Stimulated activated CD8-positive, alpha-beta memory T cell treated with anti-CD3 and anti-CD28 coated beads, Interleukin-15, amount 100 ng/mL, for 4 hours (primary cell): ENCODE measurements at places on chromosomes 7 and 10.

- no peak for DNase-seq
Observed at GRCh38 chr7:149027611-149028345, 527 bp downstream of the PDIA4 start.

DNA sequence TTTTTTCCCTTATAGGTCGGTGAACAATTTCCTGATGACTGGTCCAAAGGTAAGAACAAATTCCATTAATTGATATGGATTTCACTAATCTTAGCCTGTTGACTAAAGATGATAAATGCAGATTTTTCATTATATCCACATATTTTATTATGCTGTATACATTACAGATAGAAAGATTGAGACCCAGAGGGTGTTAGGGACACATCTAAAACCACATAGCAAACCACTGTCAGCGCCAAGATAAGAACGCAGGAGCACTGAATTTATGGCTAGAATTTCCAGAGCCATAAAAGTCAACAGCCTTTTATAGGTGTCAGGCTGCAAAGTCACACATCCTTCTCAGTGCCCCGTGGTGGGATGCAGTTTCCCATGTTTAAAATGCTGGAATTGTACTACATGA lies 16.2 kb downstream of the WNT8B start:
- no peak for DNase-seq

DNA sequence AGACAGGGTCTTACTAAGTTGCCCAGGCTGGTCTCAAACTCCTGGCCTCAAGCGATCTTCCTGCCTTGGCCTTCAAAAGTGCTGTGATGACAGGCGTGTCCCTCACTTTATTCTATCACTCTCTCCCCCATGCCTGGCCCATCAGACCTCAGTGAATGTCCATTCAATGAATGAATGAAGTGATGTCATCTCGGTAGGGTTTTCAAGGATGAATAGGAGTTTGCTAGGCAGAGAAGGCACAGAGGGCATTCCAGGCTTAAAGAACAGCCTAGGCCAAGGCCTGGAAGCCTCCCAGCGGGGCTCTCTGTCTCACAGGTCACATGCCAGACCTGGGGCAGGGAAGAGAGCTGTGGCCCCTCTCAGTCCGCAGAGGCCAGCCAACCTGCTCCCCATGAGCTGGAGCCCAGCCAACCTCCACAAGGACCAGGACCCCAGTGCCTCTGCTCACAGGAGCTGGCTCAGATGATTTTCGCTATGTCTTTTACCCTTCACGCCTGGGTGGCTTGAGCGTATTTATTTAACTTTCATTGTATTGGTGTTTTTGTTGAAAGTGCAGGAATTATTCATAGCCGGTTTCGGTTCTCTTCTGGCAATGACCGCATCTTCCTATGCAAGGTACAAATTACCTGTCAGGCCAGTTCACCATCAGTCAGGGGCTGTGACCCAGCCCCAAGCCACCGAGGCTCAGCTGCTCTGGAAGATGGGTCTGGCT lies 11.8 kb upstream of the TNRC18 start:
- no peak for DNase-seq

GRCh38 chr7:3028071-3028757 lies 15.5 kb downstream of the CARD11 start:
- peak; percentile 20 for DNase-seq

DNA sequence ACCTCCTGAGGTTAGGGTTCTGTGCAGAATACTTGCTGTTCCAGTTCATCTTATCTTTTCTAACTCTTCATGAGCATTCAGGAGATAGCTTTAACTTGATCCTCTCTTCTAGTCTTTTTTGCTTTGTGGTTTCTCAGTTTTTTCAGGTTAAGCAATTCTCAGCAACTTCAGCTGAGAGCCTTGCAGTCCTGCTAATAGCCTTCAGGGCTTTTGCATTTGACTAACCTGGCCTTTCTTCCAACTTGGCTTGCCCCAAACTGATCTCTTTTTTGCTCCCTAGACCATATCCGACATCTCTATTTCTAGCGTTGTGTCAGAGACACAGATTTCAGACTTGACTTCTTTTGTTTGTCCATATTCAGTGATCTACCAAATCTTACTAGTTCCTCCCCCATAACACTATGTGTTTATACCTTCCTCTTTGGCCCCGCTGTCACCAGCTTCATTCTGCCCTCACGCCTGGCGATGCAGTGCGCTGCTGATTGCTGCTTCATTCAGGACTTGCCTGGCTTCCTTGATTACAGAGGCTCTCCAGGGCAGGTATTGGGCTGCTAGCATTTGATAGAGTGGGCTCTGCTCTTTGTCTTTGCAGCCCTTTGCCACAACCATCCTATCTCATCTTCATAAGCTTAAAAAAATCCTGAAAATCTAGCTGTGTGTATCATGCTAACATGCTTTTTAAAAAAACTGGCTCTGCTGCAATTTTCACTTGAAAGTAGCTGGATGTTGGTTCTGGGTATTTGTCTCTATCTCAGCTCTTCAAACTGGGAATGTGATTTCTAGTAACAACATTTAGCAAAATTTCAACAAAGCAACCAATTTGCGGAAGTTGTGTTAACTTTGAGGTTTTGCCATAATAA lies 9.6 kb downstream of the CUL1 start:
- no peak for DNase-seq

GRCh38 chr10:85226596-85226995 lies 898.2 kb downstream of the CCSER2 start:
- no peak for DNase-seq

GRCh38 chr7:128094686-128095085 lies 63.4 kb upstream of the LRRC4 start:
- no peak for DNase-seq

DNA sequence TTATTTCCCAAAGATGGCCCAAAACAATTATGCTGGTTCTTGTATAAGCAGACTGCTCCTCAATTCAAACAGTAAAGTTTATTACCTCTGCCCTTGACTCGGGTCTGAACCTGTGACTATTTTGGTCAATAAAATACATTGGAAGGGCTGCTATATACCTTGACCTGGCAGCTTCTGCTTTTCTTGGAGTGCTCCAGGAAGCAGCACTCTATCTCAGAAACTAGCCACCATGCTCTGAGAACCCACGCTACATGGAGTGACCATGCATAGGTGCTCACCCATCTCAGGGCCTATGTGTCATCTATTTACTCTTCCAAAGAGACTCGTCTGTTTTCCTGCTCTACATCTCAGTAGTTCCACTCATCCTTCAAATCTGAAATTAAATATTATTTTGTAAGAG lies 299.9 kb downstream of the AHR start:
- no peak for DNase-seq

DNA sequence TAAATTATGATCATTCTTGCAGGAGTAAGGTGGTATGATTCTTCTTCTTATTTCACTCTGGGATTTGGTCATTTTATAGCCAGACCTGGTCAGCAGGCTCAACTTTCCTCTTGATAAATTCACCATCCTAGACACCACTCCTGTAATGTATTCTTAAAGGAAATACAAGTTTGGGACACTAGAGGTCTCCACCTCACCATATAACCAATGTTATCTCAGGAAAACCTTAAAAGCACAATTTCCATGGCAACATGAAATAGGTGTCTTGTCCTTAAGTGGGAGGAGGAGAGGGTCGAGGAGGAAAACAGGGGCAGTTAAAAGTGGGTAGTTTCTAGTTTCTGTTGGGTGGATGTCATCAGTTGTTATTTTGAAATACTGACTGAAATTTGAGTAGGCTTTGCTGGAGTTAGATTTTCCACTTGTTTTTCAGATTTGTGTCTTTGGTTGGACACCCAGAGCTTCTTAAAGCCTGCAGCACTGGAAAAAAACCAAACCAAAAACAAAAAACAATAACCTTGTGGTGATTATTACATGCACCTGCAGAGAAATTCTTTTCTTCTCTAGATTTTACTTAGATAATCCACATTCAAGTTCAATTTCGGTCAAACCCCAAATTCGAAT lies 163.1 kb downstream of the PRKCQ start:
- DNase-seq = no peak

DNA sequence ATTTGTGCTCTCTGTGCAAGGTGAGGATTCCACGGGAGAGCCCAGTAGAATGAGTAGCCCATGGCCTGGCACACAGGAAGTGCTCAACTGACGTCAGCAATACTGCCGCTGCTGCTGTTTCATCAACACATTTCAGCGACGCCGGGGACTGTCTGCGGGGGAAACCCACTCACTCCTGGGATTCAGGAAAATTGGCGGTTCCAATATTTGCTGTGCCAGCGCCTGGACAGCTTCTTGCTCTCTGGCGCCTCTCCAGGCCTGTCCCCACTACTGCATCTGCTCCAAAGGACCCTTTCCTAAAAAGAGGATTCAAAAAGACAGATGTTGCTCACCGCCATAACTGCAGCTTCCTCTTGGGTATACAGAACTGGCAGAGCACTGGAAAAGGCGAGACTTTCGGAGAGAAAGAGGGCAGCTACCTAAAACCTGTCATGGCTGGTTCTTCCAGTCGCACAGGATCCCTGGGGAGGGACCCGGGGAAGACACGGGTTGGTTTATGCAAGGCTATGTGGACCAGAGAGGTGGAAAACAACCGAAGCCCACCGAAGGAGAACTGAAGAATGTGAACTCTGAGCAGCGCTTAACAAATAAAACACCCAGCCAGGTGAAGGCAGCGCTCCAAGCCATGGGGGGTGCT lies 39.7 kb upstream of the ENO4 start:
- no peak for DNase-seq

DNA sequence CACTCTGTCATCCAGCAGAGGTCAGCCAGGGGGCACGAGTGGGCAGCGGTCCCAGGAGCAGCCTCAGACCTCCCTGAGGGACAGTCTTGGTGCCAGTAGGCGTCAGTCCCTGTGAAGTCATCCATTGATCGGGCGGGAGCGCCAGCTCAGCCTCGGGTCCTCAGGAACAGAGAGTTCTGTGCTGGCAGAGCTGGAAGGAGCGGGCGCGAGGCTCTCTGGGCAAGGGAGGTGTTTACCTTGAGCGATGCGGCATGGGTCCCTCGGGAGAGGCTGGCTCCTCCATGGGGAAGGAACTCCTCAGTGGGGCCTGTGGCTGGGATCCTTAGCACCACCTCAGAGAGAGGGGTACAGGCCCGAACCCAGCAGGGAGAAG lies 101.1 kb upstream of the PPIF start:
- DNase-seq = no peak

DNA sequence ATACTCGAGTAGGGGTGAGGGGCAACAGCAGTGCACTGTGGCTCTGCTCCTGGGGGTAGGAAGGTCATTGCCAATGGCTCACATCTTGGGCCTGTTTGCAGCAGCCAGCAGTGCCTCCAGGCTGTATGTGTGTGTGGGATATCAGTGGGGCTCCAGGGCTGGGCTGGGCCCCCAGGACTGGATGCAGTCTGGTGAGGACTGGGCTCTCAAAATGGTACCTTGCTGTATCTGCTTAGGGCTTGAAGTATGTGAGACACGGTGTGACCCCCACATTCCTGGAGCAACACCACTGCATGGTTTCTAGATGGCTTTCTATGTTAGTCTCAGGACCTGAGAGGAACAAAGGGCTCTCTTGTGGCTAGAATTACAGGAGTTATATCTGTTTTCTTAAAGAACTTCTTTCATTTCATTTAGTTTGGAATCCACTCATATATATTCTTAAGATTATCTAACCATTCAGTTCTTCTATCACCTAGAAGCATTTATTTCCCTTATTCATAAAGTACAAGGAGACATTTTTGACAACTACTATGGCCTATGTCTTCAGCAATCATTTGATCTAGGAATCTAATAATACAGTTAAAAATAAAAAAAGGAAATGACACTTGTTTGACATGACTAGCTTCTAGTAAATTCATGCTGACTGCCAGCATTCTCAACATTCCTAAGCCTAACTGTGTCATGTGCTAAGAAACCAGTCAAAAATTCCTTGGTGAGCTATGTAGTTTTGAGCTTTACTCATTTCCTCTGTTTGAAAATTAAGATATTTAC lies 443.2 kb upstream of the SEMA3A start:
- no peak for DNase-seq

DNA sequence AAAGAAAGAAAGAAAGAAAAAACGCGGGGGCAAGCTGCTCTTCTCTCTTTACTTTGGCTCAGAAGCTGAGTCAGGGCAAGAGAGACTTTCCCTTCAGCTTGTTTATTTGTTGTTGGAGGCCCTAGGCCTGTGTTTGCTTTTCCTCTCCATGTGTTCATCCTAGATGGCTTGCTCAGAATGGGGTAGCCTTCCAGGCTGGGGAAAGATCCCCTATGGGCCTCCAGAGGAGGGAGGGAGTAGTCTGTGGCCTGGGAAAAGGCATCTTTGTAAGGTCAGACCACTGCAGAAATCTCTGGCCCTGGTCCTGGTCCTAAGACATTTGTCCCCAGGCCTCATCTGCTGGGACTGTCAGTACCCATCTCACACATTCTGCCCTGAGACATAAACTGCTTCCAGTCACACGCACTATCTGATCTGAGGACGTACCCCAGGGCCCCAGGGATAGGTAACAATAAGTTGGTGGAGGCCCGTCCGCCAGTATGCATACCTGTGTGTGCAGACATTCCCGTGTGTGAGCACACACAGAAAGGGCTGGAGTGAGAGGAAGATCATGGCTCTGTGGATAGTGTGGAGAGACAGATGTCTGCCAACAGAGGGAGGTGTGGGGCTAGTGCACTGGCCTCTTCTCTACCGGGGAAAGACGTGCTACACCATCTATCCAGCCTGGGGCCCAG lies 4.9 kb upstream of the SCD start:
- peak; percentile 4 for DNase-seq

DNA sequence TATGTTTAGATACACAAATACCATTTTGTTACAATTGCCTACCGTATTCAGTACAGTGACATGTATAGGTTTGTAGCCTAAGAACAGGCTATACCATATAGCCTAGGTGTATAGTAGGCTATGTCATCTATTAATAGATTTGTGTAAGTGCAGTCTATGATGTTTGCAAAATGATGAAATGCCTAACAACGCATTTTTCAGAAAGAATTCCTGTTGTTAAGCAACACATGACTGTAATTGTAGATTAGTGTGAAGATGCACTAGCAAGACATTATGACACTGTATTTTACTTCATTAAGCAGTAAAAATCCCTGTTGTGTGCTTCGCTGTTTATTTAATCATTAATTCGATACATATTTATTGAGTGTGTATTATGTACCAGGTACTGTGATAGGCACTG lies 446.0 kb downstream of the SUGCT start:
- no peak for DNase-seq

- DNase-seq = no peak
Observed at GRCh38 chr7:157596471-157596870, 259.7 kb downstream of the DNAJB6 start.

GRCh38 chr10:115093286-115093775 lies at the start of gene ATRNL1:
Gene ATRNL1, plus strand, starts transcription at chr10:115093365. Its CDS starts 386 bp downstream, at chr10:115093751.
- no peak for DNase-seq

- DNase-seq = no peak
Observed at GRCh38 chr10:127738512-127739424, 1.8 kb downstream of the FOXI2 start.

- DNase-seq = no peak
Observed at GRCh38 chr10:101656890-101657289, 38.1 kb downstream of the FBXW4 start.

GRCh38 chr7:122468945-122469344 lies 164.4 kb upstream of the FEZF1 start:
- no peak for DNase-seq
